ENCODE measurements at places on chromosomes 5 and 9.

DNA sequence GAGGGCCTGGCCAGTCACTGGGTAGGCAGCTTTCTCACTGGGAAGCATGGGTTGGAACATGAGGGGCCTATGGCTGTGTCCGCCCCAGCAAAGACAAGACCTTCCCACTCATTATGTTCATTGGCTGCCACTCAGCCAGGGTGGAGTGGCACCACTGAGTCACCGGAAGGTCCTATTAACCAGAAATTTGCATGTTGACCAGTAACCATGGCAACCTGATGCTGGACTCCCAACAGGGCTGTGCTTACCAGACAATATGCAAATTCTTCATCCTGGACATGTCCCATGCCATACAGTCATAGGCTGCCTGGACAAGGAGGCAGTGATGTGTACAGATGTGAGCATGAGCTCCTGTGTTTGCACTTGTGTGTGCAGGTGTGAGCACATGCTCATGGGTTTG lies 66.7 kb downstream of the PSD2 start:
- peak; percentile 35 for DNase-seq

DNA sequence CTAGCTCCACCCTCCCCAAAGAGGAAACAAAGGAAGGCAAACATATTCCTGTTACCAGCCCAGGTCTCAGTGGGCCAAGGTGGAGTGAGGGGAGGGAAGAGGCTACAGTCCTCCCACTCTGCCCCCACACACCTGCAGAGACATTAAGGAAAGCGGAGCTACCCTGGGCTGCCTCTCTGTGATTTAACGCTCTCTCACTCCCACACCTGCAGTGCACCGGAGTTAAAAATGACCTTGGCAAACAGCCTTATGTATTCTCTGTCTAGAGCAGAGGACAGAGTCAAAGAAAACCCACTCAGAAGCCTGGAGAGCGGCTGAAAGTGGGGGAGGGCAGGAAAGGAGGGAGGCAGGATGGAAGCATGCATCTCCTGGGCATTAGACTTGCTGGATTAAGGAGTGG lies 32.7 kb downstream of the KCNIP1 start:
- no peak for DNase-seq

GRCh38 chr9:109167716-109168115 lies 667 bp upstream of the FRRS1L start:
- DNase-seq, result no peak

DNA sequence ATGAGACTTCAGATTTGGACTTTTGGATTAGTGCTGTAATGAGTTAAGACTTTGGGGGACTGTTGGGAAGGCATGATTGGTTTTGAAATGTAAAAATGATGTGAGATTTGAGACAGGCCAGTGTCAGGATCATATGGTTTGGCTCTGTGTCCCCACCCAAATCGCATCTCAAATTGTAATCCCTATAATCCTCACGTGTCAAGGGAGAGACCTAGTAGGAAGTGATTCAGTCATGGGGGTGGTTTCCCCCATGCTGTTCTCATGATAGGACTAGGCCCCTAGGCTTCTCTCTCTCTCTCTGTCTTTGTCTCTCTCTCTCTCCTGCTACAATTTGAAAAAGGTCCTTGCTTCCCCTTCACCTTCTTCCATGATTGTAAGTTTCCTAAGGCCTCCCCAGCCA lies 473.3 kb upstream of the CD180 start:
- no peak for DNase-seq

DNA sequence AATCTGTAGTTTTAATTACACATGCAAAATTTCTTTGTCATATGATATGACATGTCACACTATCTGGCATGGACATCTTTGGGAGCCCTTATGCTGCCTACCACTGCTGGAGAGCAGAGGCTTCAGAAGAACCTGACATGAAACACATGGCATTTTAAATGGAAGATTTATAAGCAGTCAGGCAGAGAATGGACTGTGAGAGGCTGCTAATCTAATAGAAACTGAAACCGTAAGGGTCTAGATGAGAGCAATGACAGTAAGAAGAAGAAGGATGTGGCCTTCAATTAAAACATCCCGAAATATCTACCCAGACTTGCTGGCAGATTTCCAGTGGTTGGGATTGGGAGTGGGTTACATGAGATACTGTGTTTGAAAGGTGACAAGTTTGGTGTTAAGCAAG lies 149.8 kb downstream of the MACIR start:
- DNase-seq, result no peak

DNA sequence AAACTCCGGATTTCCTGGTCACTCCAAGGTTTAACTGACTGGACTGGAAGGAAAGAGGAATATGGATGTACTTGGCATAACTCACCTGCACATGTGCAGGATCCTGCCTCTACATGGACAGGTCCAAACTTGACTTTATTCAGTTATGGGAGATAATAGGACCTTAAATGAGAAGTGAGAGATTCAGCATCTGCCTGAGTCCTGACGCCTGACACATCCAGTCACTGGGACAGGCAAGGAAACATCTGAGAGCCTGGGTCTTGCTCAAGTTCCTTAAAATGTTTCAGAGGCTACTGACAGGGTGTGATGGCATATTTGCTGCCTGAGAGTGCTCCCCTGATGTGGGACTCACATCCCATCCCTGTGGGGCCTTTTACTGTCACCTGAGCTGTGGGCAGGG lies 34.9 kb downstream of the ZNF354A start:
- DNase-seq, result no peak

- DNase-seq, result no peak
Measured at GRCh38 chr5:33230467-33231078, 210.2 kb upstream of the TARS1 start.

- peak; percentile 67 for DNase-seq
Measured at GRCh38 chr5:151718646-151719045, 31.9 kb upstream of the SPARC start.
